ENCODE measurements at places on chromosomes 7 and 10.
A peak's percentile ranks its signal among the peaks of the same experiment; 100 is the strongest.

- DNase-seq = no peak
Observed at GRCh38 chr10:97612386-97612785, 20.9 kb downstream of the MORN4 start.

DNA sequence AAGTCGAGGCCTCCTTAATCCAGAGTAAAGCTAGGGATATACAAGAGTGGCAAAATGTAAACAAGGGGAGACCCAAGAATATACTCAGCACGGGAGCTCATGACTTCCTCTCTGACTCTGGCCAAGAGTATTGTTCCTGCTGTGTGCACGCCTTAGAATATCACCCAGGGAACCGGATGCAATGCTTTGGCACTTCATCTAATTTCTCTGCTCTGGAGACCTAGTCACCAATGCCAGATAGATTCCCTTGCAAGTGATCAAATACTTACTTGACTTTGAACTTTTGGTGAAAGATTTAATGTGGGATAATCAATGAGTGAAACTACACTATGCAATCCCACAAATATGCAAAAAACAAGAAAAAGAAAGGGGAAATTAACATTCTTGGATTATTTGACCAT is 695.5 kb downstream of the INHBA start:
- no peak for DNase-seq

GRCh38 chr10:124265391-124265745 is 153.4 kb downstream of the OAT start:
- no peak for DNase-seq

DNA sequence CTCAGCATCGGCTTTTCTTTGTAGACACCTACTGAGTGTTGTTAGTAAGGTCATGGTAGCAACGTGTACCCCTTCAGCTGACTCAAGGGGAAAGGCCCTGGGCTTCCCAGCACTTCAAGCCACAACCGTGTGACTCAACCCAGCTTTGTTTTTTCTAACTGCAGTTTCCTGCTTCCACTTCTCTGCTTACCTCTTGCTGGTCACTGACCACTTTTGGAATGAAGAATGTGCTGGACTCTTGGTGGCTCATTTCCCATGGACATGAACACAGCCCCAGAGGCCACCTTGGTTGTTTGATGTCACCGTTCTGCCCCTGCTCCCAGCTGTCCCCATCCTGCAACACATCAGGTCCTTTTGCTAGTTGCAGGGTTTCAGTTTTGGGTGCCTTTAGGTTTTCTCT is 69.5 kb upstream of the ZNF438 start:
- DNase-seq = peak; percentile 3

DNA sequence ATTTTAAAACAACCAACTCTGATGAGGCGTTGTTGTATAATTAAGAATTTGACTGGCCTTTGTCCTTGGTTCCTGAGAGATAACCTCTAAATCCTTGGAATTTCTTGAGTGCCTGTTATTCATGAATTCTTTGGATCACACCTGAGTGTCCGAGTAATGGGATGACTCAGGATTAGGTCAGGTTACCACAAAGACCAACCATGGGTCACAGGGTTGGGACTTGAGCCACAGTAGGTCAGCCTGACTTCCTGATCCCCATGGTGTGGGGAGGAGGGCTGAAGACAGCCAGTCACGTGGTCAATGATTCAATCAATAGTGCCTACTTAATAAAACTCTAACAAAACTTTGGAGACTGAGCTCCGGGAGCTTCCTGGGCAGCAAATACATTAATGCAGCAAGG is 192.5 kb downstream of the GFRA1 start:
- no peak for DNase-seq

DNA sequence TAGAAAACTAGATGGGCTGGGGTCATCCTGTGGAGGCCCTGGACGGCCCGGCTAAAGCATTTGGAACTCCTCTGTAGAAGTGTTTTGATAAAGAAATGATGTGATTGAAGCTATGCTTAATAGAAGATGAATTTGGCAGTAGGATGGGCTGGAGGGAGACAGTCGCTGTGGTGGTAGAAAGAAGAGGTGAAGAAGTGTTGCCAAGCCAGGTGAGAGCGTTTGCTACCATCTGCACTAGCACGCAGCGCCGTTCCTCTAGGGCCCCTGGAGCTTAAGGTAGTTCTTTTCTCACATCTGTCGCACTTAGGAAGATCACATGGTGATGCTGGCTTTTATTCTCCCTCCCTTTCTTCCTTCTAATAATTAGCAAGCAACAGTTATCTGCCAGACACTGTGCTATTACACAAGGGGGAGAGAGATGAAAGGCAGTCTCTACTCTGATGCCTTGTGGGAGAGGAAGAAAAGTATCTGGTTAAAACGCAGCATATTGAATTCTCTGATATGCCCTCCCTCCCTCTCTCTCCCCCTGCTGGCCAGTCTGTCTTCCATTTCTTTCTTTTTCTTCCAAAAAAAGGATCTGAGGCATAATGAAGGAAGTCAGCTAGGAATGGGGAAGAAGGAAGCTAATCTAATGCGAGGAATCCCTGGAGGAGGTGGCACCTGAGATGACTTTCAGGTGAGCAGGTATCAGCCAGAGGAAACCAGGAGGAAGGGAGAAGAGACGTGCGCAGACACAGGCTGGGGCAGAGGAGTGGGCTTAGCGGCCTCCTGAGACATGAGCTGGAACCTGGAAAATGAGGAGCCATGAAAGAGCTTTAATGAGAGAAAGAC is 162.3 kb upstream of the KLF14 start:
- DNase-seq = no peak

- DNase-seq = no peak
Observed at GRCh38 chr10:60206735-60207134, 182.9 kb downstream of the ANK3 start.

- no peak for DNase-seq
Observed at GRCh38 chr7:128309976-128310375, 33.7 kb downstream of the RBM28 start.

DNA sequence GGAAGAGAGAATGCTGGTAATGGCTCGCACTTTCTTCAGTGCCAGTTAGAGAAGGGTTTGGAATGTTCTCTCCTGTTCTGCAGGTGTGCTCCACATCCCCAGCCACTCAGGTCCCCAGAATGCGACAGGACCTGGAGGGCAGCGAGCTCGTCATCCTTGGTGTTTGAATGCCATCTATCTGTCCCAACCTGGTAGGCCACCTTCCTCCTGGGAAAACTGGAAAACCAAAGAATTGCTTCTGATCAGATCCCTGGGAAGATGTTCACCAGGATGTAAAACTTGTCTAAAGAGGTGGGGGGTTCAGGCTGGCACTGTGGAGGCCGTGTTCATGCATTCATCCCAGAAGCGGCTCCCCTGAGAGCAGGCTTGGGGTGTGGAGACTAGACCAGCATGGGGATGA is 379.5 kb downstream of the GLRX3 start:
- no peak for DNase-seq

DNA sequence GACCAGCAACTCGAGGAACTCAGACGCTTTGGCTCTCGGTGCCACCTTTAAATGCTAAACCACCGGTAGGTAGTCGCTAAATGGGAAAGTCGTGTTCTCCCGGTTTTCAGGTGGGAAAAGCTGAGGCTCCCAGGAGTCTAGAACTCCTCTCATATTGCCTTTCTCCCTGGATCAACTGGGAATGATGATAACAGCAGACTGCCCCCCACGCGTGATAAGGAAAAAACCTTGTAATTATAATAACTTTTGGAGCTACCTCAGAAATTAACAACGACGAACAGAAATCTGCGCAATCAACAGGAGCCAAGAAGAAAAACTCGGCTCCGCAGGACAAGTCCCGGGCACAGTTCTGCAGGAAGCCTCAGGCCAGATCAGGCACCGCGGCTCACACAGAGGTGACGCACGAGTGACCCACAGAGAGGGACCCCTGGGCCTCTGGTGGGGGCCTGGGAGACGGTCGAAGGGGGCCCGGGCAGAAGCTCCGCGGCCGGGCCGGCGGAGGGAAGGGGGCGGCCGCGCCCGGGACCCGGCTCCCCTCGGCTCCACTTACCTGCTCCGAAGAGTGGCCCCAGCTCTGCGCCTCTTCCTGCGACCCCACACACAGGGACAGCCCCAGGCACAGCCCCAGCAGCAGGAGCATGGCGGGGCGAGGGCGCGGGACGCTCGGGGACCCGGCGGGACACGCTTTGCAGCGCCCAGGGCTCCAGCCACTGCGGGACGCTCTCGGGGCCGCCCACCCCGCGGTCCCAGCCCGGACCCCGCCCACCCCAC is at the start of gene ITIH5:
TSS of gene ITIH5 (minus strand) at position 714 of the 771 bp plus-strand sequence. CDS start at position 640, 74 bp downstream.
- DNase-seq = no peak

DNA sequence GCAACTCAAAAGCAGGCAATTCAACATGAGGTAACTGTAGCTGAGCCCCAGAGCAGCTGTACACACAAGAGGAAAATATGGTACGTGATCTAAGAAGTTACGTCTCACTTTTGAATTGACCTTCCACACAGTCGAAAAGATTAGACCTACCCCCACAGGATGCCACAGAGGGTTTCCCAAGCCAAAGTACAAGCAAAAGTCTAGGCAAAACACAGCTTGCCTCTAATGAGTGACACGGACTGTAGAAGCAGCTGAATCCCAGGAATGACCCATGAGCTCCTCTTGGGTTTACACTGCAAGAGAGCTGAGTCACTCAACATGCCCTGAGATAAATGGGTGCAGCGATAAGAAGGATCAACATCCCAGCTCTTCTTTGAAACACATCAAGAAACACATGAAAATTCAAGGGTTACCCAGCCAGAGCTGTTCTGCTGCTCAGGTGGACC is 9.8 kb downstream of the CREB3L2 start:
- no peak for DNase-seq

- no peak for DNase-seq
Observed at GRCh38 chr10:103493362-103493915, at the start of gene NEURL1. Gene NEURL1, plus strand, starts transcription at chr10:103493705. Its CDS starts 683 bp downstream, at chr10:103494388.

DNA sequence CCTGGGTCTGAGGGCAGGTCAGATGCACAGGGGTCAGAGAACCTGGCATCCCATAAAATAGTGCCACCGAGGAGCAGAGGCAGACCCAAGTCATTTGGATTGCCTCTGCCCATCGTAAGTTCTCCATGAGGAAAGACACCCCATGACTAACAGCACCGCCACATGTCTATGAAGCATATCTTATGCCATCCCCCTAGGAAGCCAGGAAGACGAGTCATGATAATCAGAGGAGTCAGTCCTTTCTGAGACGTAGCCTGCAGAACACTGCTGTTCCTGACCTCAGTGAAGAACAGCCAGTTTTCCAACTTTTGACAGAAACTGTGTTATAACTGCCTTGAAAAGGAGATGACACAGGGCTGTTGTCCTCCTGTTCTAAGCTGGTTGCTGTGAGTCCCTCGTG is 51.2 kb downstream of the INSYN2A start:
- no peak for DNase-seq

GRCh38 chr7:45180084-45180986 is 22.7 kb downstream of the RAMP3 start:
- DNase-seq = no peak

DNA sequence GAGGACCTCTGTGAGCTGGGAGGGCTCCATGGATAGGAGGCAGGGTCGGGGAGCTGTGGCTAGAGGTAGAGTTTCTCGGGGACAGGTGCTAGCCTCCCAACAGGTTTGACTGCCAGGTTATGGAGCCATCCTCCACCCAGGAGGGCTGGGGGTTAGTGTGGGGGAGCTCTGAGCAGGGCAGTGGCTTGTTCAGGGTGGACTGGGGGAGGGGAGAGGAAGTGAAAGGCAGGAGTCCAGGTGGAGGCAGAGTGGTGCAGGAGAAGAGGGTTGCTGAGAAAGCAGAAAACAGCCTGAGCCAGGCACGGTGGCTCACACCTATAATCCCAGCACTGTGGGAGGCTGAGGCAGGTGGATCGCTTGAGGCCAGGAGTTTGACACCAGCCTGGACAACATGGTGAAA is 40.5 kb upstream of the HSPB1 start:
- no peak for DNase-seq

DNA sequence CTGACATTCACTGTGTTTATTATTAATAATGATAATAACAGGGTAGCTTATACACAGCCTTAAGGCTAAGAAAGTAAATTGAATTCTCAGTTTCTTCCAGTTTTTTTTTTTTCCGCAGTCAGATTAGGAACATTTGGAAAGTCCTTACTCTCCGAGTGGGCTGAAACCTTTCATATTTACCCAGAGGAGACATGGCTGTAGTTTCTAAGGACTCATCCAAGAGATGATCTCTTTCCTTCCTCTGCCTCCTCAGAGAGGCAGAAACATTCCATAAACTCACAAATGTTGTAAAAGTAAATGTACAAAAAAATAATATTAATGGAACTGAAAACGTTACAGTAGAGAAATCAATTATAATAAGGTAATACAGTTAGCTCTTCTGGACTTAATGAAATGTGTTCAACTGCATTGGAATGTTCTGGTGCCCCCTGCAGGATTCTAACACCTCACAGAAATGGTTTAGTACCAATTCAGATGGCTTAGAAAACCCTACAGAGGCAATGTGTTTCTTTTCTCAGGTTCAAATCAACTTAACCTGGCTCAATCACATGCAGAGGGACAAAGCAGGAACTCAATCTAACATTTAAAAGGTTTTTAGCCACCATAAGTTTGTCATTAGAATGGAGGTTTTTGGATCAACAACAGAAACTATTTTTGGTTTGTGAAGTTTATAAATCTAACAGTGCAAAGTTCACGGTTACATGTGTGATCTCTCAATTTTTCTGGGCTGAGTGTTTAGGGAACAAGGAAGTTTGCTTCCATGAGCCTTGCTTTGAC is 71.7 kb downstream of the ICA1 start:
- peak; percentile 43 for DNase-seq

GRCh38 chr7:33109005-33109757 is at the start of gene RP9:
Gene RP9, minus strand, starts transcription at chr7:33109404. Its CDS starts 32 bp downstream, at chr7:33109372.
- DNase-seq = peak; percentile 65

DNA sequence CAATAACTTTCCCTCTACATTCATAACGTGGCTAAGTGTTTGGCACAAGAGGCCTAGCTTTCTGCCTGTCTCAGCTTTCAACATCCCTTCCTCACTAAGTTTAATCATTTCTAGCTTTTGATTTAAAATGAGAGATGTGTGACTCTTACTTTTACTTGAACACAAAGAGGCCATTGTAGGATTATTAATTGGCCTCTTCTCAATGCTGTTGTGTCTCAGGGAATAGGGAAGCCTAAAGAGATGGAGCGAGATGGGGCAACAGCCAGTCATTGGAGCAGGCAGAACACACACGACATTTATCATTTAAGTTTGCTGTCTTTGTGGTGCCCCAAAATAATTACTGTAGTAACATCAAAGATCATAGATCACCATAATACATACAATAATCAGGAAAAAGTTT is 167.1 kb upstream of the TRIM24 start:
- no peak for DNase-seq

DNA sequence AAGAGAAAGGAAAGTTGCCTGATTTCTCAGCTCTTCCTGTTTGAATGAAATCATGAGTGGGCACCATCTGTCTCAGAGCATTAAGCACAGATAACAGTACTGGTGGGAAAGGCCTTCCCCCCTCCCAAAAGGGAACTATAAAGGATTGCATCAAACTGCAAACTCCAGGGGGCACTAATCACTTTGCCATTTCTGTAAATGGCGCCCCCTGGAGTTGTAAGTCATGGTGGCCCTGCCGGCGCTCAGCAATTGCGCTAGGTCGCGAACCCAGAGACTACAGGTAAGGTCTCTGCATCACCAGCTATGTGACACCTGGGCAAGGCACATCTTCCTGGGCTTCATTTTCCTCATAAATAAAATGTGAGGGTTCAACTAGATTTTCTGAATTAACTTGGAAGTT is 11.1 kb downstream of the LRRC4 start:
- DNase-seq = no peak

All from stimulated activated CD8-positive, alpha-beta memory T cell treated with anti-CD3 and anti-CD28 coated beads, Interleukin-7, amount 100 ng/mL, for 1 hour (primary cell).